ENCODE measurements at places on chromosomes 5 and 9. TPM values are rescaled to one million over a fixed set of nuclear protein-coding genes. Genes with fewer than 3 reads are reported as not detected.

Gene CRB2
- under 0.01 TPM for total RNA-seq

Gene DRD1
- total RNA-seq = not detected

Gene SUSD3
- total RNA-seq = 5.6 TPM

Gene NUTM2F
- total RNA-seq = not detected

Gene CMYA5
- total RNA-seq = 0.30 TPM

Gene HCN1
- total RNA-seq = not detected

Gene HAVCR2
- total RNA-seq = 0.17 TPM

Gene OLFML2A
- total RNA-seq = 4.9 TPM

Gene UBE2QL1
- not detected for total RNA-seq

Gene SLC36A3
- total RNA-seq = not detected

Gene RANBP17
- total RNA-seq = 4.7 TPM

Gene SLU7
- total RNA-seq = 40.2 TPM

Gene MCTP1
- total RNA-seq = 5.9 TPM

Gene ST8SIA4
- 0.34 TPM for total RNA-seq

Gene DAB2IP
- total RNA-seq = 10.1 TPM

Measured in bronchus fibroblast of lung (primary cell).